CD4-positive, alpha-beta T cell treated with Interleukin-17A for 1 hour (primary cell): ENCODE measurements at places on chromosomes 7 and 10.
A peak's percentile ranks its signal among the peaks of the same experiment; 100 is the strongest.

DNA sequence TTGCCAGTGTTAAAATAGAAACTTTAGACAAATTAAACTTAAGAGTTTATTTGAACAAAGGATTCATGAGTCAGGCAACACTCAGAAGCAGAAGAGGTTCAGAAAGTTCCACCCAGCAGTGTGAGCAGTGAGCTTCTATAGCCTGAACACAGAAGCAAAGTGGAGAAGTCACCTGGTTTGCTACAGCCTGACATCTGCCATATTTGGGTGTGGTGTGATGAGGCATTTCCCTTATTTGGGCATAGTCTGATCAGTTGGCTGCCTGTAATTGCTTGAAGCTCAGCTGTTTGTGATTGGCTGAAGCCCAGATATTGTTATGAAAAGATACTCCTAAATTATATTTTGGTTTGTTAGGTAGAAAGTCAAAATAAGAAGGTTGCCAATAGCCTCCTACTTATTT lies 39.1 kb downstream of the VWC2 start:
- no peak for DNase-seq

DNA sequence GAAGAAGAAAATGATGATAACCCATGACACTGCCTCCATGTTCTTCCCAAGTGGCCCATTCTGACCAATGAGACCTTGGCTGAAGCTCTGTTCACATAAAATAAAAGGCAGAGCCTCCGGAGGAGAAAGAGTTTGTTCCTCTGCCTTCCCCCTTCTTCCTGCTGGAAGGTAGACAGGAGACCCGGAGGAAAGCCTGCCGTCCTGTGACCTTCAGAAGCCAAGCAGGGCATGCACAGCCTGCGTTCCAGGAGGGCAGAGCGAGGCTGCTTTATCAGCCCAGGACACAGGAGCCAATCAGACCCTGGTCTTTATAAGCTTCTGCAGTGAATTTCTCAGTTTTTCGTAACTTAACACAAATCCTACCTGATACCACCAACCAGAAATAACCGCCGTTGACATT lies 8.6 kb upstream of the GRID1 start:
- DNase-seq: no peak

DNA sequence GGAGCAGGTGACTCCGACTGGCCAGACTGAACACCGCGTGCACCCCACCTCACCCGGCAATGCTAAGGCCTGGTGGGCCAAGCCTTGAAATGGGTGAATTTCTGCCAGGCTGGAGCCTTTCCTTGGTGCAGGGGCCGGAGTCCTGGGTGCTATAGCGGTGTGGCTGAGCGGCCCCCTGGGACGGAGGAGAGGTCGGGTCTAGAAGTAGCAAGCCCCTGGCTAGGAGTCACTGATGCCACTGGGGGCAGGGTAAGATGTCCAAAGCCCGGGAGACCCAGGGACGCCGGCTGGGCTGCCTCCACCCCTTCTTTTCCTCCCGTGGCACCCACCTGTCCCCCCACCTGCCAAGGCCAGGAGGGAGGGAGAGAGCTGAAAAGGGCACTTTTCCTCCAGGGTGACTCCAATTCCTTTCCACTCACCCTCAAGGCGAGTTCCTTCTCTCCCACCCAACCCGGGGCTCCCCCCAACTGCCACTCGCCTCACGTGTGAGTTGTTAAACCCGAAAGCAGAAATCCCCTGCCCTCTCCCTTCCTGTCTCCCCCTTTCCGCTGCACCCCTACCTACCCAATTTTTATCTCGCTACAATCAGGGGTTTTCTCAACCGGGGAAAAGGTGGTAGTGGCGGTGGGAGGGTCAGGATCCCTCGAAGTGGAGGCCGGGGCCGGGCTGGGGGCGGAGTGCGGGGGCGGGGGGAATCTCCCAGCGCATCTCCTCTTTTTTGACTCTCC lies 6.0 kb upstream of the GATA3 start:
- peak; percentile 88 for DNase-seq

DNA sequence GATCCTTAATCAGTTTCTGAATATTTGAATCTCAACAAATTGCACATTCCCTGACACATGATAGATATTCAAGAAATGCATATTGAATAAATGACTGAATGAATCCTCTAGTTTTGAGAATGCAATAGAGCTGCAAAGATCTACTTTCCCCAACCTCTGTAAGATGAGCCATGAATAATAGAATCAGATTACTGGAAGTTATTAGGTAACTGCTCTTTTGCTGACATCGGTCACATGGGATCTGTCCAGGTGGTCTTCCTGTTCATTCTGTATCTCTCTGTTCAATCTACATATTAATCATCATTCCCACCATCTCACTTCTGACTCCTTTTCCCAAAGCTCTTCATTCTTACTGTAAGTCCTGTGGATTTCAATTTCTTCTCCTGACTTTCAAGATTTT lies 638.7 kb downstream of the SORCS1 start:
- no peak for DNase-seq

DNA sequence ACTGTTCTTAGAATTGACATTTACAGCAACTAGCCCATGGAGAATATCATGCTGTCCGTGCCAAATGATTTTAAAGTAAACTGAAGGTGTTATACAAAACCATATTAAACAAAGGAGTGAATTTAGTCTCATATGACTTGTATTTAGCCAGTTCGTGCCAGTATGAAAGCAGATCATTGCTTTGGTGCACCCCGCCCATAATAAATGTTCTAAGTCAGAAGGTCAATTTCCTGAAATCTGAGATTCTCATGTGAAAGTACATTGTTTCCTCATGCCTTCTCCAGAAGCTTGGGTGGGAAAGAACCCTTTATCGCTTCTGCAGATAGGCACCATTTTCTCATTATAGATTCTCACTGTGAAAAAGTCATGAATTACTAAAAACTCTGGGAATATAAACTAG lies 106.4 kb downstream of the CAMK1D start:
- no peak for DNase-seq

- no peak for DNase-seq
Observed at GRCh38 chr7:135682191-135682590, 19.9 kb downstream of the STMP1 start.

- no peak for DNase-seq
Observed at GRCh38 chr7:39460486-39460885, 105.7 kb upstream of the YAE1 start.

DNA sequence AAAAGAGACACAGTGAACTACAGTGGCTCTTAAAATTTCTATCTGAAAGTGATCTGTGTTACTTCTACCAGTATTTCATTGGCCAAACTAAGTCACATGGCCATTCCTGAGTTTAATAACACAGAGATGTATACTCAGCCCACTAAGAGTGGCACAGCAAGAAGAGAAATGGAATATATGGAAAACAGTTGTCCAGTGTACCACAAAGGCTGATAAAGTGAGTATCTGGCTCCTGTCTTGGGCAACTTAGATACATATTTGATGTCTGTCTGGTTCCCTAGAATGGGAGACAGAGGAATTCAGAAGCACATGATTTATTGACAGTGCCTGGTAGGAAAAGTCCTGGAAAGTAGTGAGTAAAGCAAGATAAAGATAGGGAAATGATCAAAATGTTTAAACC lies 10.1 kb upstream of the PON1 start:
- DNase-seq: no peak

GRCh38 chr10:79138449-79139123 lies 69.8 kb downstream of the ZMIZ1 start:
- DNase-seq: no peak

DNA sequence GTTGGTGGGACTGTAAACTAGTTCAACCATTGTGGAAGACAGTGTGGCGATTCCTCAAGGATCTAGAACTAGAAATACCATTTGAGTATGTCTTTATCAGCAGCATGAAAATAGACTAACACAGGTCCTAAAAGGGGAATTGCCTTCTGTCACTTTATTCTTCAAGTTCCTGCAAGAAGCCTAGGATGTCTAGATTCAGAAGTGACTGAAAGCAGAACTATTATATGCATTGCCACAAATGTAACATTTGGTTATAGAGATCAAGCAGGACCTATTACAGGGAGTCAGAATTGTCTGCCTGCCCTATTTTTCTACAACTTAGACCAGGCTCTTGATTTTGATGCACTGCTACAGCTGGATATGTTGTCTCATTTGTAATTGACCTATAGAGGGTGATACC lies 364.7 kb downstream of the SORCS1 start:
- no peak for DNase-seq

DNA sequence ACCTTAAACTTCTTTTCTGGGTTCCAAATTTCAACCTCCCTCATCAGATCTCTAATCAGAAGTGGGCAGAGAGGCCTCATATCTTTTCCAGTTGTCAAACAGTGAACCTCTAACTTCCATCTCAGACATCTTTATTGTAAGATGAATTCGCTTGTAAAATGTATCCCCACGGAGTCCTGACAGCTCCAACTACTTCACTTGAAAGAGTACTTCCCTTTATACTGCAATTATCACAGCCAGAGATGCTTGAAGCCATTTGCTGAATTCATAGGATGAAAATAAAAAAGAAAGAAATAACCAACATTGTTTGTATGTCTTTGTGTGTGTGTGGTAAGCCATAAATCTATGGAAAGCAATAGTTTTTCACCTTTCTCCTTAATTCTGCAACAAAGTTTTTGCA lies 175.2 kb downstream of the GRM3 start:
- no peak for DNase-seq

DNA sequence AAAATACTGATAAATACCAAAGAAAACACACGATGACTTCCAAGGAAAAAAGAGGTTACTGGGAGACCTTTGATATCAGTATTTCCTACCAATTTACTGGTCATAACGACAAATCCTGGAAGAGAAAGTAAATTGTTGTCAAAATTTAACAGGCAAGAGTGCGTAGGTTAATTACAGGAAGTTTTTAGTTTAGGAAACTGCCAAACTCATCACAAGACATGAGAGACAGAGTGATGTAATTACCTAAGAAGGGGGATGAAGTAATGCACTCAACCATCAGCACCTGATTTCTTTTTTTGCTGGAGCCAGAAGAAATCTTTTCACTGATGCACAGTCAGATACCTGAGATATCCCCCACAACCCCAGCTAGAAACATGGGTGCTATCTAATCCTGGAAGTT lies 16.8 kb downstream of the MACC1 start:
- no peak for DNase-seq
